Stimulated activated CD8-positive, alpha-beta memory T cell treated with anti-CD3 and anti-CD28 coated beads, Interleukin-4, amount 100 ng/mL, for 4 hours (primary cell): ENCODE measurements at places on chromosomes 13 and 19.

- peak; percentile 62 for DNase-seq
Measured at GRCh38 chr13:91347996-91348905, 764 bp downstream of the MIR17HG start.

- DNase-seq = no peak
Measured at GRCh38 chr19:30214651-30215051, 157.5 kb upstream of the ZNF536 start.

DNA sequence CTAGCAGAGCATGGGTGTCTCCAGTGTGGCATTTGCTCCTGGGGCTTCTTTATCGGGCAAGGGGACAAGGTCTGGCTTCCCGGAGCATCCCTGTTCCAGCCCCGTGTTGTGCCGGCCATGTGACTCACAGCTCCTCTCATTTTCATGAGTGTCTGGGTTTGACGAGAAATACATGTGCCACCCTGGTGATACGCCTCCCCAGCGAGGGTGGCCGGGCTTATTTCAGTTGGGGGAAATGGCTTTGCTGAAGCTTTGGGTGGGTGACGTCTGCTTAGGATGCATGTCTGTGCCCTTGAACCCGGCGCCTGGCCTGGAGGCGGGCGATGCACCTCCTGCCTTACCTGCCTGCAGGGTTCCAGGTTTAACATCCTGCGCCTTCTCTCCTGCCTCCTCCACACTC, 61.9 kb upstream of the LDLR start:
- no peak for DNase-seq

- no peak for DNase-seq
Measured at GRCh38 chr19:51277112-51277511, 26.2 kb downstream of the SIGLECL1 start.
